Panc1 (cell line): ENCODE measurements at places on chromosomes 7 and 10. TPM values are rescaled to one million over a fixed set of nuclear protein-coding genes. Genes with fewer than 3 reads are reported as not detected.

- H3K27me3 ChIP-seq: no peaks in the 10 kb centered on the region
- no peaks in the 10 kb centered on the region for H3K4me1 ChIP-seq
- no peak overlapping the region for H3K4me3 ChIP-seq
- no peak overlapping the region for H3K27ac ChIP-seq
- no peaks in the 10 kb centered on the region for H3K36me3 ChIP-seq
Observed at GRCh38 chr7:13151978-13152377, 464.5 kb downstream of the ARL4A start.

DNA sequence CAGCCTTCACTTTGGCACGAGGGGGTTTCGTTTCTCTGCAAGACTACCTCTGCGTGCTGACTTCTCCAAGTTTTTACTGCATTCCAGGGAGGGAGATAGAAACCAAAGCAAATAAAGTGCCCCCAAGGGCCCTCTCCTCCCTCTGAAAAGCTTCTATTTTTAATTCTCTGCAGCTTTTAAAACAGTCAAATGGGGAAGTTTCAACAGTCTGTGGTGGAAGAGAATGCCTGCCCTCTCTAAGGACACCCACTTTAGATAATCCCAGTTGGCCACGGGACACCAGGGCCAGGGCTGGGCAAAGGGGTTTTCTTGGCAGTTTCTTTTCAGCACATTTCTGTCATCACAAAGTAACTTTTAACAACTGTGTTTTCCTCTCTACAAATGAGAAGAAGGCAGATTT lies 386.7 kb upstream of the NPVF start:
- H3K4me3 ChIP-seq: no peak overlapping the region
- no peak for DNase-seq
- peaks cover 4% of the 10 kb centered on the region for H3K27me3 ChIP-seq
- H3K36me3 ChIP-seq: no peaks in the 10 kb centered on the region
- no peak overlapping the region for H3K27ac ChIP-seq

Gene UPK3BL1
- total RNA-seq: 23.1 TPM

Gene C10orf95
- 0.21 TPM for total RNA-seq

- no peaks in the 10 kb centered on the region for H3K36me3 ChIP-seq
- H3K4me3 ChIP-seq: no peak overlapping the region
- no peak for DNase-seq
- H3K27me3 ChIP-seq: no peaks in the 10 kb centered on the region
Observed at GRCh38 chr7:83586281-83586680, 62.7 kb downstream of the SEMA3E start.

Gene UNC5B
- total RNA-seq: 1.1 TPM

- no peak overlapping the region for H3K27ac ChIP-seq
- no peaks in the 10 kb centered on the region for H3K36me3 ChIP-seq
- H3K4me3 ChIP-seq: no peak overlapping the region
- no peaks in the 10 kb centered on the region for H3K27me3 ChIP-seq
- no peaks in the 10 kb centered on the region for H3K4me1 ChIP-seq
Observed at GRCh38 chr7:13197501-13197900, 510.1 kb downstream of the ARL4A start.

Gene SP8
- not detected for total RNA-seq

Gene CAV2
- total RNA-seq: 217 TPM

Gene KDM7A
- 3.6 TPM for total RNA-seq

DNA sequence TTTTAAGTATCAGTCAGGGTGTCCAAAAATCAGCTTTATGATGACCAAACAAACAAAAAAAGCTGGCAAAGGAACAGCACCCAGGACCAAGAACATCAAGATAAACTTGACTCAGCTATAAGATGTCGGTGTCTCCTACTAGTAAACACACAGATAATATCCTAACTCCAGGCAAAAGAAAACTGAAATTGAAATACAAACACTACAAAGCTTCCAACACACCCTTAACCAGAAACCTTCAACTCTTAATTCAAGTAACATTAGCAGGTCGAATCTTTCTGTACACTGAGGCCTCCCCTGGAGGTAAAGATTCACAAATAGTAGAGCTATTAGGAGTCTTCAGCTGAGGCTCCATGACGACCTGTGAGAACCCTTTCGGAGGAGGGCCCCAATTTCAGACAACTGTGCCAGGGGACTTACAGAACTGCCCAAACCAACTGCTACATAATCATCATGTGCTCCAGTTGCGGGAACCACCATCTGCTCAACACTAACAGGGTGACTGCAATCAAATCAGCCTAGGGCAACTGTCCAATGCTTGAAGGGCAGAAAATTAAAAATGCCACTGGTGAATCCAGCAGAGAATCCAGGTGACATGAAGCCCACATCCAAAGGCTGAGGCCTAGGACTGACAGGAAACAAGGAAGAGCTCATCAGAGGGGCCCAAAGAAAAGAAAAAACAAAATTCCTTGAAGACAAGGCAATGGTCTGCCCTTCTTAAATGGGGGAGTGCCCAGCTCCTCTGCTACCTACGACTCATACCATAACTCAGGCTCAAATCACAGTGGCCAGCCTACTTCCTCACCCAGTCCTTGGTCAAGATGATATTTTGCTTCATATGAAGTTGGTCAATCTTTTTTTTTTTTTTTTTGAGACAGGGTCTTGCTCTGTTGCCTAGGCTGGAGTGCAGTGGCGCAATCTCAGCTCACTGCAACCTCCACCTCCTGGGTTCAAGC lies 20.0 kb downstream of the XPNPEP1 start:
- H3K27me3 ChIP-seq: no peaks in the 10 kb centered on the region
- DNase-seq: no peak
- no peak overlapping the region for H3K4me3 ChIP-seq
- H3K36me3 ChIP-seq: no peaks in the 10 kb centered on the region
- no peaks in the 10 kb centered on the region for H3K4me1 ChIP-seq

Gene TUBGCP2
- 93.7 TPM for total RNA-seq

DNA sequence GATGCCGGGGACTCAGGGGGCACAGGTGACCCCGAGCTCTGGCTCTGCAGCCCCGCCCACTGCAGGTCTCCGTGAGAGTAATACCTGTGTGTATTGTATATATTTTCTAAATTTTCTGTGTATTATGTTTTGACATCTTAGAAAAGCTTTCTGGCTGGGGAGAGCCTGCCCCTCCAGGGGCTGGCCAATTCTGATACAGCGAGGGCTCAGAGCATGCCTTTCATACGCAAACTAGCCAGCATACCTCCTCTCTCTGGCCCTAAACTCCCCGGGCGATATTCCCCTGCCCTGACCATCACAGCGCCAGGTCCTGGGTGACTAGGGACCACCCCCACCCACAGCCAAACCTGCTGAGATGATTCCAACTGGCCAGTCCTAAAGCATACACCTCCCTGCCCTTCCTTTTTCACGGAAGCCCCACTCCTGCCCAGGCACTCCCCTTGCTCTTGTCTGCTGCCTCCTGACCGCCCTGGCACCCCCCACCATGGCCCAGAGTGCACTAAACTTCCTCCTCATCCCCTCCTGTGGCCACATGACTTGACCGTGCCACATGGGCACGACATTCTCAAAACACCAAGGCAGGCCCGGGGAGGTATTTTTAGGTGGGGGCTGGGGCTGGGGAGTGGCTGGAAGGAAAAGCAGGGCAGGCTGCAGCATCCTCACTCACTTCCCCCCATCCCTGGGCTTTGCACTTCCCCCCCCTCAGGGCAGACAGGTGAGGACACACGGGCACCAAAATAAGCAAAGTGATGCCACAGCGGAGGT lies 61.5 kb downstream of the INSIG1 start:
- no peaks in the 10 kb centered on the region for H3K27me3 ChIP-seq
- H3K4me1 ChIP-seq: no peaks in the 10 kb centered on the region
- no peak for DNase-seq

Gene NXPH1
- total RNA-seq: not detected

Gene IGFBP3
- 6.0 TPM for total RNA-seq

GRCh38 chr10:62248465-62248864 lies 20.2 kb downstream of the RTKN2 start:
- peaks cover 65% of the 10 kb centered on the region for H3K4me1 ChIP-seq
- H3K4me3 ChIP-seq: no peak overlapping the region
- H3K36me3 ChIP-seq: peaks cover 3% of the 10 kb centered on the region; the same call in 1 of the 2 replicates
- H3K27me3 ChIP-seq: no peaks in the 10 kb centered on the region
- DNase-seq: no peak

GRCh38 chr7:80552031-80552694 lies 40.3 kb upstream of the GNAT3 start:
- DNase-seq: no peak
- no peaks in the 10 kb centered on the region for H3K27me3 ChIP-seq
- no peak overlapping the region for H3K4me3 ChIP-seq
- no peaks in the 10 kb centered on the region for H3K4me1 ChIP-seq
- no peak overlapping the region for H3K27ac ChIP-seq

Gene TAS2R3
- 0.49 TPM for total RNA-seq

- no peak overlapping the region for H3K27ac ChIP-seq
- DNase-seq: no peak
- no peaks in the 10 kb centered on the region for H3K36me3 ChIP-seq
- no peaks in the 10 kb centered on the region for H3K27me3 ChIP-seq
- H3K4me1 ChIP-seq: no peaks in the 10 kb centered on the region
Observed at GRCh38 chr7:46603780-46604179, 682.7 kb upstream of the IGFBP3 start.
